ENCODE measurements at places on chromosomes 5 and 9.

- H3K27ac ChIP-seq, result no peak overlapping the region
- no peak overlapping the region for H3K4me3 ChIP-seq
- DNase-seq, result no peak
- no peaks in the 10 kb centered on the region for H3K4me1 ChIP-seq
- no peaks in the 10 kb centered on the region for H3K27me3 ChIP-seq
These were observed 153.8 kb upstream of the PHYKPL start for GRCh38 chr5:178386336-178386931.

- H3K27me3 ChIP-seq, result no peaks in the 10 kb centered on the region
- DNase-seq, result peak; percentile 62
- H3K4me1 ChIP-seq, result peaks cover 9% of the 10 kb centered on the region
- H3K36me3 ChIP-seq, result peaks cover 9% of the 10 kb centered on the region
- H3K4me3 ChIP-seq, result no peak overlapping the region
These were observed 780 bp downstream of the RNU6ATAC start for GRCh38 chr9:134163371-134164196.

DNA sequence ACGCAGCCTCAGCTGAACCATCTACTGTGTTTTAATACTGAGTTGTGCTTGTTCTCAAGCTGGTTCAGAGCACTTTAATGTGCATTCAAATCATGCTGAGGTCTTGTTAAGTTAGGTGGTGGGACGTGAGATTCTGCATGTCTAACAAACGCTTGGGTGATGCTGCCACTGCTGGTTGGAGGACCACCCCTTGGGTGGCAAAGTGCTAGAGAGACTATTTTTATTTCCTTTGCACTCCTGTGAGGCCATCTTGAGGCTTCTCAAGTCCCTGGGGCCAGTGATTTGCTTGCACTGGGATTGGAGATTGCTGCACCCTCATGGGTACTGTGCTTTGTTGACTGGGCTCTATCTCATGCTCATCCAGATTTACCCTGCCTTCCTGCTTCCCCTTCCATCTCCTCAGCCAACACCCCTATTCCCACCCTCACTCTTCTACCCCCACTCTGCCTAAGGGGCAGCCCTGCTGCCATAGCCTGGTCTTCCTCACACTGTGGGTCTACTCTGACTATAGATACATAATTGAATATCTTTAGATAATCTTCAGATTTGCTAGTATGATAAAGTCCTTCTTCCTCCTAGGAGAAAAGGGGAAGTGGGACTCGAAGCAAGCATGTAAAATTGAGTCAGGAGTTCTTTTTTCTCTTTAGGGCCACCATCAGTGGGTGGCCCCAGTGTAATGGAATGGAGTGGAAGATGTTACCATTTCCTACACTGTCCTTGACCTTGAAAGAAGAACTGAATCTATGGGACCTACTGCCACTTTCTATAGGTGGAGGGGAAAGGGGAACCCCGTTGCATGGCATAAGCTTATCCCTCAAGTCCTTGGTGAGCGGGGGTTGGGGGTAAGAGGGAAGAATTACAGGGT is 45.1 kb upstream of the SUB1 start:
- peaks cover 31% of the 10 kb centered on the region for H3K36me3 ChIP-seq
- H3K4me1 ChIP-seq, result peaks cover 64% of the 10 kb centered on the region
- DNase-seq, result no peak
- no peak overlapping the region for H3K4me3 ChIP-seq

DNA sequence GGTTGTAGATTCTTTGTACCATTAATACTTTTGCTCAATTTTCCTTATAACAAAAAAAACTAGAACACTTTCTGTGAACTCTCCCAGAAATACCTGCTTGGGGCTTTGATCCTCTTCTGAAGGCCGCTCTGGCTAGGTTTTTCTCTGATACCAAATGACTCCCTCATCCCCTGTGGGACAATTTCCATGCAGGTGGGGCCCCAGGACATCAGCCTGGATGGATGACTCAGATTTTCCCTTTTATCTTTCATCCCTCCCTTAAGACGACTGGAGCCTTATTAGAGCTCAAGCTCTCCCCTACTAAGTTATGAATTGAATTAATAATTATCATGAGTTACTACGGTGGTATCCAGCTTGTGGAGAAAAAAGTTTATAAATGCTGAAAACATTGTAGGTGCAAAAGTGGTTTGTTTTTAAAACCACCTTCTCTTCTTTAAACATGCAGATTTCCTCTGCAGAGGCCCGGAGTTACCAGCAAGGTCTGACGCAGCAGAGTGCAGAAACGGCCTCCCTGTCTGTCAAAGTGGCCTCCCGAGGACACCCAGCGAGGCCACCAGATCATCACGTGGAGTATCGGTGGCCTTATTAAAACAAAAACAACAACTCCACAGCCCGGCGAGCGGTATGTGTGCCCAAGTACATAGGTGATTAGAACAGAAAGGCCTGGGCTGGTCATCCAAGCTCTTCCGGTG is 50.8 kb upstream of the IRX4 start:
- no peak for DNase-seq
- H3K36me3 ChIP-seq, result no peaks in the 10 kb centered on the region
- H3K27me3 ChIP-seq, result peaks cover 15% of the 10 kb centered on the region
- H3K27ac ChIP-seq, result no peak overlapping the region
- no peak overlapping the region for H3K4me3 ChIP-seq

GRCh38 chr9:97990259-97990658 is 7.1 kb downstream of the ANP32B start:
- H3K4me3 ChIP-seq, result peak overlapping the region; percentile 6

GRCh38 chr9:2065704-2066103 is 50.6 kb downstream of the SMARCA2 start:
- peaks cover 56% of the 10 kb centered on the region for H3K36me3 ChIP-seq
- H3K4me1 ChIP-seq, result peaks cover 2% of the 10 kb centered on the region

- no peaks in the 10 kb centered on the region for H3K36me3 ChIP-seq
- no peak for DNase-seq
- no peaks in the 10 kb centered on the region for H3K27me3 ChIP-seq
- H3K27ac ChIP-seq, result no peak overlapping the region
These were observed 194.3 kb downstream of the TTLL11 start for GRCh38 chr9:121898856-121899255.

DNA sequence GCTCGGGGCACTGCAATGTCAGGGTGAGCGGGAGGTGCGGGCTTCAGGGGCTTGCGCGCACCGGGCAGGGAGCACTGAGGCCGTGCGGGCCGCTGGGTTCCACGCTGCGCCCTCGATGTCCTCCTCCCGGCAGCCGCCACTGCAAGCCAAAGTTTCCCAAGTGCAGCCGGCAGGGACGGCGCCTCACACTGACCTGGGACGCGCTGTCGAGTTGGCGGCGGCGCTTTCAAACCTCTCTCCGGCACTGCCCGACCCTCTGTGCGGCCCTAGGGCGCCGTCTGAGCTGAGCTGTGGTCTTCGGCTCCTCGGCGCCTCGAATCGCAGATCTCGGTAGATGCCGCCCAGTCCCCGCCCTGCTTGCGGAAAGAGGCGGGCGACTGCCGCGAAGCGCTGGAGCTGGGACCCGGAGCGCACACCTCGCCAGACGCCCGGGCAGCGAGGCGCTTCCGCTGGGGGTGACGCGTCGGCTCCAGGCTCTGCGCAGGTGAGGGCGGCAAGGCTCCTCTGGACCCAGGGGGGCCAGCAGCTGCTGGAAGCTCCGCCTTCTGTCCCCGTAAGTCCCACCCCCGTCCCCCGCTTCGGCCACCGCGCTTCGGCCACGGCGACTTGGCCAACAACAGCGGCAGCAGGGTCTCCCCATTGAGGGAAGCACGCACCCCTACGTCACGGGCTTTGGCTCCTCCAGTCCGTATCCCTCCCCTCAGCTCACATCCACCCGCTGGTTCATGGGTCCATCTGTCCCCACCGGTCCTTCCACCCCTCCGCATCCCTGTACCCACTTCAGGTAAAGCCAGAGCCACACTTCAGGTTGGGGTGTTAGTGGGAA is at the start of gene ANKRD34B:
ANKRD34B (minus strand) TSS at position 320 of the 826 bp plus-strand sequence. CDS start 10,261 bp downstream, outside the sequence.
- H3K27ac ChIP-seq, result no peak within 1 kb of the TSS
- peak within 1 kb of the TSS; percentile 67 for H3K4me3 ChIP-seq
- H3K4me1 ChIP-seq, result no peaks in the 10 kb centered on the region
- peak; percentile 39 for DNase-seq
- H3K36me3 ChIP-seq, result no peaks in the 10 kb centered on the region
- peaks cover 60% of the 10 kb centered on the region for H3K27me3 ChIP-seq

- no peak overlapping the region for H3K4me3 ChIP-seq
- H3K4me1 ChIP-seq, result peaks cover 54% of the 10 kb centered on the region
- no peaks in the 10 kb centered on the region for H3K27me3 ChIP-seq
- H3K36me3 ChIP-seq, result peaks cover 9% of the 10 kb centered on the region
- peak; percentile 30 for DNase-seq
- H3K27ac ChIP-seq, result no peak overlapping the region
These were observed 8.0 kb upstream of the FXN start for GRCh38 chr9:69027355-69028097.

DNA sequence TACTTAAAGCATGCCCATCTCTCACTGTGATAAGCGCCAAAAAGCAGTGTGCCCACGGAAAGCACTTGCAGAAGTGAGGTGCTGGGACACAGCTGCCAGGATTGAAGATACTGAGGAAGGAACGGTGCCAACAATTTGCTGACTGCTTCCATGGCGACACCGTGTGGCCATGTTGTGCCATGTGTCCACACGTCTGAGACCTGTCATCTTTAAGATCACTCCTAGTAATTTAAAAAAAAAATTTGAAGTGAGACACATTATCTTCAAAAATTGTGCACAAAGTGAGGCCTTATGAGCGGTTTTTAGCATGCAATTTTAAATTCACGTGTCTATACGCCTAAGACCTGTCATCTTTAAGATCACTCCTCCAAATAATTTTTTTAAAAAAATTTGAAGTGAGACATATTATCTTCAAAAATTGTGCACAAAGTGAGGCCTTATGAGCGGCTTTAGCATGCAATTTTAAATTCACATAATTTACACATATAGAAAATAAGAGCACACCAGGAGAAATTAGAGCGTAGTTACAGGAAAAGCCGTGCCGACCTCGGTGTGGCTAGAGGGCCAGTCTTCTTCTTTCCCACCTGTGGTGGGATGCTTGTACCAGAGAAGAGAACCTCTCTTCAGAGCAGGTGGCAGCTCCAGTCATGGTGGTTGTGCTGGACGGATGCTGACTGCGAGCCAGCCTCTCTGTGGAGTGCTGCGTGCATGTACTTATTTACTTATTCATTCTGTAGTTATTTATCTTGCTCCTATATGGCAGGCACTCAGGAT is 21.4 kb upstream of the FLT4 start:
- no peaks in the 10 kb centered on the region for H3K36me3 ChIP-seq
- DNase-seq, result no peak
- no peak overlapping the region for H3K27ac ChIP-seq

DNA sequence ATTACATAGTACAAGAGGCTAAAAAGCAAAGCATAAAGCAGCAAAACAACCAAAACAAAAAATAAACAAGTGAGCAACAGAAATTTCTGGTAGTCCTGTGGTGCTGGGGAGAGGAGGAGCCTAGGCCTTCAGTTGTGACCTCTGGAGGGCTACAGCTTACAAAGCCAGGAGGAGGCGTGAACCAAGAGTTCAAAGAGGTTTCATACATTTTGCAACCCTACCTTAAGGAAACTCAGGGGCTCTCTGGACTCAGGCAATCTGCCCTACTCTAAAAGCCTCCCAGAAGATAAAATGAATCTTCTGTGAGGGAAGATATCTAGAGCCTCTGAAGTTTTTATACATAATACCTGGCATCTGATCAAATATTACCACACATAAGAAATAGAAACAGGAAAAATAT is 187.4 kb downstream of the AGTPBP1 start:
- DNase-seq, result no peak
- H3K27me3 ChIP-seq, result no peaks in the 10 kb centered on the region
- peaks cover 14% of the 10 kb centered on the region for H3K4me1 ChIP-seq
- no peak overlapping the region for H3K4me3 ChIP-seq
- no peaks in the 10 kb centered on the region for H3K36me3 ChIP-seq
- no peak overlapping the region for H3K27ac ChIP-seq

DNA sequence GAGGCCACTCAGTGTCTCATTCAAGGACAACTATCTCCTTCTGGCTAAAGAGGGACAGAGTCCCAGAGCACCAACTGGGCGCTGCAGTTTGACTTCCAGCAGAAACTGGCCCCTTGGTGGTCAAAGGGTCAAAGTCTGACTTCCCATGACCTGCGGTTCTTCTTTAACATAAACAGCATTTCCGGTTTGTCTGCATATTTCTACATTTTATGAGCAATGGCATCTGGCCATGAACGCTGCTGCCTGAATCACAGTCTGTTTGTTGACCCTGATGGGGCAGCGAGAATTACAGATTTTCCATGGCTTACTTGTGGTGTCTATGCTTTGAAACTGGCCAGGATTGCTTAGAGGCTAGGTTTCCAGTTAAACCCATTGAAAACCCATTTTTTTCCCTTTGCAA is 1.3 kb downstream of the TNFSF15 start:
- peaks cover 30% of the 10 kb centered on the region for H3K27me3 ChIP-seq
- no peak for DNase-seq
- H3K27ac ChIP-seq, result no peak overlapping the region
- peaks cover 28% of the 10 kb centered on the region for H3K4me1 ChIP-seq
- no peaks in the 10 kb centered on the region for H3K36me3 ChIP-seq

GRCh38 chr5:141234109-141234667 is 11.0 kb upstream of the PCDHB15 start:
- no peaks in the 10 kb centered on the region for H3K4me1 ChIP-seq
- H3K27me3 ChIP-seq, result no peaks in the 10 kb centered on the region
- H3K27ac ChIP-seq, result no peak overlapping the region
- DNase-seq, result no peak
- H3K36me3 ChIP-seq, result peaks cover 2% of the 10 kb centered on the region

- no peaks in the 10 kb centered on the region for H3K36me3 ChIP-seq
- DNase-seq, result no peak
- H3K27me3 ChIP-seq, result peaks cover 5% of the 10 kb centered on the region
- no peak overlapping the region for H3K27ac ChIP-seq
- no peaks in the 10 kb centered on the region for H3K4me1 ChIP-seq
These were observed 82.7 kb downstream of the SHC3 start for GRCh38 chr9:89095761-89096528.

DNA sequence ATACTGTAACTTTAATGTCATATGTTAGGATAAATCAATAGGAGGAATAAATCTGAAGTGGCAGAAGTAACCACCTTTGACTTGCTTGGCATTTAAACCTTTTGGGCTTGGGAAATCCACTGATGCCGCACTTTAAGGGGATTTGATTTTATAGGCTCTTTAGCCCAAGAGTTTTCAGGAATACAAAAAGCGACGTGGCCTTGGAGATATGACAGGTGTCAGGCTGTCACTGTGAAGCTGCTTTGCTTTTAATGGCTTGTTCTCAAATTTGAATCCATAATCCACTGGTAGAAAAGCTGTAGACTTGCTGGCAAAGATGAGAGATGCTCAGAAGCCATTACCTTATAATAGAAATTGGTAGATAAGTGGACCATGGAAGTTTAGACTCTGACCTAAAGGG is 71.6 kb downstream of the GABRG2 start:
- H3K4me3 ChIP-seq, result no peak overlapping the region
- H3K27me3 ChIP-seq, result no peaks in the 10 kb centered on the region
- no peak for DNase-seq

DNA sequence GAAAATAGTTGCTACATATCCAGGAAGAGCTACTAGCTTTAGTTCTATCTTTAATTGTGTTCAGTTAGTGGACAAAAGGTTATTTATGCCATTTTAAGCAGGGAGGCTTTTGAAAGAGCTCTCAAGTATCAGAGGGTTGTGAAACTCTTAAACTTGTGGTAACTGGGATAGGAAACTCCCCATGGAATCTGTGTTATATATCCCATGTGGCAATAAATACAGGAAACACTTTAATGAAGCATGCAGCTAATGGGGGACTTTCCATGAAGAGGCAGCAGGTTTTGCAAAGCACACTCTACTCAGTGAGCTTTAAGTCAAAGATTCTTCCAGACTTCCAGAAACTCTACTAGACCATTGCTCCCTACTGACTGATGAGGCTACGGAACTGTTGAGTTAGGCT is 805.0 kb upstream of the C9orf72 start:
- no peak overlapping the region for H3K4me3 ChIP-seq
- no peaks in the 10 kb centered on the region for H3K4me1 ChIP-seq
- H3K36me3 ChIP-seq, result no peaks in the 10 kb centered on the region
- no peaks in the 10 kb centered on the region for H3K27me3 ChIP-seq
- no peak for DNase-seq
- no peak overlapping the region for H3K27ac ChIP-seq
